GM20000 (cell line): ENCODE measurements at places on chromosomes 11 and 22.

DNA sequence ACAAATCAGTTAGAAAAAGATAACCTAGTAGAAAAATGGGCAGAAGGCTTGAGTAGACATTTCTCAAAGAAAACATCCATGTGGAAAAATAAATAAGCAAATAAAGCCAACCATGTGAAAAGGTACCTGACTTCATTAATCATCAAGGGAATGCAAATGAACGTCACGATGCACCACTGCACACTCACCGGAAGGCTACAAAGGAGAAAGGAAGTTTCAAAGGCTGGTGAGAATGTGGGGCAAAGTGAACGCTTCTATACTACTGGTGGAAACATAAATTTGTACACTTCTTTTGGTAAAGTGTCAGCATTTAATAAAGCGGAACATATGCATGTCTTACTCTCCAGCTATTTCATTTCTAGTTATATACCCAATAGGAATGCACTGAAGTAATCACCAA, 166.8 kb downstream of the CSNK2A3 start:
- no peak for DNase-seq

- DNase-seq, result no peak
Observed at GRCh38 chr11:3222941-3223915, 4.6 kb upstream of the MRGPRG start.

DNA sequence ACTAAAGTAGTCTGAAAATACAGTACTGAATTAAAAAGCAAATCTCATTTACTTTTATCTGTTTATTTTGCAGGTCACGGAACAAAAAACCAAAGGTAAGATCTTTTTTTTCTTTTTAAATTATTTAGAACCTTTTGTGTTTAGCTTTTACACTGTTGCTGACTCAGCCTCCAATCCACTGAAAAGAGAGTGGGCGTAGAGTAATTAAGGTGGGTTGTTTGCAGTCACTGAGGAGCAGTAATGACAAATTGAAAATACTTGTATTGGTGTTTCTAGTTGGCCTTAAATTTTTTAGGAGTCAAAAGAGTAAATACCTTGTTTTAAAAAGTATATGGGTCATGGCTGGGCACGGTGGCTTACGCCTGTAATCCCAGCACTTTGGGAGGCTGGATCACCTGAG, 73.4 kb downstream of the TNRC6B start:
- DNase-seq, result no peak

- DNase-seq, result no peak
Observed at GRCh38 chr11:123268156-123268555, 73.1 kb upstream of the CLMP start.

DNA sequence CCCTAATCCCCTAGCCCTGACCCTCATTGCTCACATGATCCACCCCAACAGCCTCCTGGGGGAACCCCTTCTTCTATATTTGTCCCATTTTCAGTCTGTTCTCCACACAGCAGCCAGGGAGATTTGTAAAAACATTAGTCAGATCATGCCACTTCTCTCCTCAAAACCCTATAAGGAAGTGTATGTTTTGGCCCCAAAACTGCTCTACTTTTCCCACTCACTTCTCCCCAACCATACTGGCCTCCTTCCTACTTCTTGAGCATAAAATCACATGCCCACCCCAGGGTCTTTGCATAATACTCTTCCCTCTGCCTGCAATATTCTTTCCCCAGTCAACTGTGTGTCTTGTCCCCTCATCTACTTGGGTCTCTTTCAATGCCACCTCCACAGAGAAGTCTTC, 4.7 kb upstream of the SLC22A12 start:
- DNase-seq, result no peak

- no peak for DNase-seq
Observed at GRCh38 chr22:19067696-19068348, 54.4 kb downstream of the DGCR2 start.

DNA sequence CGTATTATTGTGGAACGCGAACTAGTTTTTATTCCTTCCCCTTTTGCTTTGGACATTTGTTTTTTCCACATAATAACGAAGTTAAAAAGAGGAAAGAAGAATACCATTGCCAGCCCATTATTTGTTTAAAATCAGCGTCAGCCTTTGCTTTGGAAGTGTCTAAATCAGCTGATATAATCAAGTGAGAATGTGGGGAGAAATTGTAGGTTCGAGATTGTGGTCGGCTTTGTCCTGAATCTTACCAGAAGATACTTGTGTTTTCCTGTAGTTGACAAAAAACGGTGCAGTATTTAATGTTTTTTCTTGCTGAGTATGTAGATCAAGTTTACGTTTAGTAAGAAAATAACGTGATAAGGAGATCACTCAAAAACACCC, 935 bp downstream of the ZNF143 start:
- DNase-seq, result no peak

DNA sequence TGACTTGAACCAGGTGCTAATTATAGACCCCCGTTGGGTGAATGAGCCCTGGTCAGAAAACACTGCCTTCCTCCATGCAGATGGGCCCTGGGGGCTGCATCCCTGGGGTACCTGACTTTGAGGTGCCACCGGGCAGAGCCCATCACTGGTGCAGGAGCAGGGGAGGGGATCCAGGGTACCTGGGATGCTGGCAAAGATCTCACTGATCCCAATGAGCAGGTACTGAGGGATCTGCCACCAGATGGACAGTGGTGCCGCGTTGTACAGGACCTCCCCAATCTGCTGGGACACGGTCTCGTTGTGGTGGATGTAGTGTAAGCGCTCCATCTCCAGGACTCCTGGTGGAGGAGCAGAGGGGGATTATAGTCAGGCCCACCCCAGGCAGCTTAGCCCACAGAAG, 12.7 kb downstream of the SLC15A3 start:
- DNase-seq, result no peak

GRCh38 chr11:30452114-30452513, 129.2 kb downstream of the ARL14EP start:
- DNase-seq, result no peak

GRCh38 chr11:94329501-94329900, 25.1 kb downstream of the IZUMO1R start:
- no peak for DNase-seq

- no peak for DNase-seq
Observed at GRCh38 chr11:72298931-72299330, 55.0 kb upstream of the PHOX2A start.

DNA sequence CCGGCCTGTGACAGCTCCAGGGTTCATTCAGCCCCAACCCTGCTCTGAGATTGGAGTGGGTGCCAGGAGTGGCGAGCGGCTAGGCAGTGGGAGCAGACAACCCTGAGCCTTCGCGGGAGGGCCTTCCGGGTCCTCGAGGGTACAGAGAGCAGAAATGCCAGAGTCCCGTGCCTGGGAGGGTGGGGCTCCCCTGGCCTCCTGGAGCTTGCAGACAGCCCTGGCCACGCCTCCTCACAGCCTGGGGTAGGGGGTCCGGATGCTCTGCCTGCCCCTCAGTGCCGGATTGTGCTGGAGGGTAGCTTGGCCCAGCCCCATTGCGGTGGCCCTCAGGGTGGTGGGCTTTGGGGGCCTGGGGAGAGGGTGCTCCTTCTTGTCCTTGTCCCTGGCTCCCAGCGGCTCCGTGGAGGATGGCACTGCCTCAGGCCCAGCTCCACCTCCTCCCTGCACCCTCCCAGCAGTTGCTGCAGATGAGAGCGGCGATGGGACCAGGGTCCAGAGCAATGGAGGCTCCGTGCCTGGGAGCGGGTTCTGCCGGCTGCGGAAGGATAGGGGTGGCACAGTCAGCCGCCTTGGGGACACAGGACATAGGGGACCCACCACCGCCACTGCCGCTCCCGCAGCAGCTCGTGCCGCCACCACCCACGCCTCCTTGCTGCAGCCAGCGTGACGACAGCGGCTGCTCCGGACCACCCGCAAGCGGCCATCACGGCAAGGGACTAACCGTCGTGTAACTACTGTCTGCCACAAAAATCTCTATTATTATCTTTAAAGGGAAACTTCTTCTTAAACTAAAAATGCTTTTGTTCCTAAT, 34.9 kb upstream of the OR10G7 start:
- DNase-seq, result peak; percentile 27

- no peak for DNase-seq
Observed at GRCh38 chr11:34773826-34774225, 142.4 kb downstream of the APIP start.
